ENCODE measurements at places on chromosomes 7 and 10. TPM values are rescaled to one million over a fixed set of nuclear protein-coding genes. Genes with fewer than 3 reads are reported as not detected.

GRCh38 chr10:72542396-72542815 is 83.5 kb downstream of the MICU1 start:
- DNase-seq = no peak

- no peak for DNase-seq
Observed at GRCh38 chr7:41133690-41134299, 569.1 kb downstream of the INHBA start.

GRCh38 chr10:54909165-54909564 is 108.1 kb upstream of the PCDH15 start:
- DNase-seq = no peak

DNA sequence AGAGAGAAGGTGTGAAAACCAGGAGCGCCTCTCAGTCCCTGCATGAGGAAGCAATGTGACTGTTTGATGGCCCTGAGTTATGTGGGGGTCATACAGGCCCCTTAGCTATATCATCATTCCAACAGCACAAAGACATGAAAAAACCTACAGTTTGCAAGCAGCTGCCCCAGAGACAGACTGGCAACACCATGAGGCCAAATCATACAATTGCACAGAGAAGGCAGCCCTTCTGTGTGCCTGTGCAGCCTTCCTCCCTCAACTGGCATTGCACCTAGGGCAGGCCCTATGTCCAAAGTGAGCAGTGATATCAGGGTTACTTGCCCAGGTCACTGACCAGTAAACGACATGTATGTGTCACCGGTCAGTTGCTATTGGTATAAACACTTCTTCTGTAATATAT is 41.6 kb downstream of the GPRIN2 start:
- DNase-seq = no peak

EPO gene
- polyA plus RNA-seq = not detected
